Uterus (tissue), 4 donors: ENCODE measurements at places on chromosomes 12 and 14. TPM values are rescaled to one million over a fixed set of nuclear protein-coding genes. Genes with fewer than 3 reads are reported as not detected.
A peak's percentile ranks its signal among the peaks of the same experiment; 100 is the strongest.

- DNase-seq: no peak
These were observed 262.6 kb upstream of the BTG1 start for GRCh38 chr12:92408072-92408900.

GRCh38 chr12:57242691-57243454 is 8.1 kb downstream of the STAC3 start:
- no peak for DNase-seq

DNA sequence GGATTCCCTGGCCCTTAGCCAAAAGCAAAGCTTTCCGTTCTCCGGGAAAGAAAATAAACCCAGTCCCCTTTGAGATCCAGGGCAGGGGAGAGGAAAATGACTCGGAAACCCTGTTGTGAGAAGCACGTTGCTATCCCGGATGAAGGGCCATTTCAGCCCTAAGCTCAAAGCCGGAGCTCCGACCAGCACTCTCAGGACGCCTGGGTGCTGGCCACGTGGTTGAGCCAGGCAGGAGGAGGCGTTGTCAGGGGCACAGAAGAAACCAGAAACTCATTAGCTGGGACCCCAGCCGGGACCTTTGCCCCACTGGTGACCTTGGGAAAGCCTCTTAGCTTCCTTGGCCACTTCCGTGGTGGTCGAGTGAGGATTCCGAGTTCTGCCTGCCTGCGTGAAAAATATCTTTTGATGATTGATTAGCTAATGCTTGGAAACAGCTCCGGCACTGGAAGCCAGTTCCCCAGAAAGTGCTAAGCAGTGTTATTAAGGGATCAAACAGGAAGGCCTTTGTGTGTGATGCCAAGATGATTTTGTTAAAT is 57.6 kb upstream of the FZD10 start:
- no peak for DNase-seq

DNA sequence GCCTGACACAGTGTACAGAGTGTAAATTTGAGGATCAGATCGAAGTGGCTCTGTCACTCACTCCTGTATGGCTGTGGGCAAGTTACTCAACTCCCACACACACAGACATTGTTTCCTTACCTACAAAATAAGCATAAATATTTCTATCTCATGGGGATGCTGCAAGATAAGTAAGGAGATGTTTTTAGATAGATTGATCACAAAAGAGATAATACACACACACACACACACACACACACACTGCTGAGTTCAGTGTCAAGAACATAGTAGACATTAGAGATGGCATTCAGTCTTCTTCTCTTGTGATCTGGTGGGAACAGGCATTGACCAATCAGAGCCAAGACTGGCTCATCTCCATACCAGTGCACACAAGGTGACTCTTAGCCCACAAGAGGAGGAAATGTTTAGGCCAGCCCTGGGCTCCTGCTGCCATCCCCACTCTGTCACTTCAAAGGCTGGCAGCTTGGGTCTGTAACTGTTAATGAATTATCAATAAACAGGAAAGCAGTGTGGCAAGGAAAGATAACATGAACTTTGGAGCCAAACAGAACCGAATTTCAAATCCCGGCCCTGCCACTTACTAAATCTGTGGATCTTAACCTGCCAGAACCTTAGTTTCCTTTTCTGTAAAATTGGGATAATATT is 3.4 kb upstream of the RNASE8 start:
- no peak for DNase-seq

- DNase-seq: no peak
These were observed 106.8 kb downstream of the ZFC3H1 start for GRCh38 chr12:71556875-71557274.

DNA sequence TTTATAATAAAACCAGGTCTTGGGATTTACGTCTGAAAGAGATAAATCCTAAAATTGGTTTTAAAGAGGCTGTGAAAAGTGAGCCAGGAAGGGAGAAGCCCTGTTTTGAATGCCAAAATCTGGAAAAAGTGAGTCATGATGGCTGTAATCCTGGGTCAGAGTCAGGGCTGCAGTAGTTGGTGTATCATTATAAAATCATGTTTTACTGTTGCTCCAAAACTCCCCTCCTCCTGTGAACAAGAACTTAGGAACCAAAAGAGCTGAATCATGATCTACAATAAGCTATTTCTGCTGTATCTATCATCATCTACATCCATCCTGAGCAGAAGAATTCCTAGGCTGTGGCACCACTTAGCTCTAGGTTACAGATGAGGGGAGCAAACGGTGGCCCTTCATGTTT is 79.3 kb downstream of the LMO3 start:
- DNase-seq: peak; percentile 67

DNA sequence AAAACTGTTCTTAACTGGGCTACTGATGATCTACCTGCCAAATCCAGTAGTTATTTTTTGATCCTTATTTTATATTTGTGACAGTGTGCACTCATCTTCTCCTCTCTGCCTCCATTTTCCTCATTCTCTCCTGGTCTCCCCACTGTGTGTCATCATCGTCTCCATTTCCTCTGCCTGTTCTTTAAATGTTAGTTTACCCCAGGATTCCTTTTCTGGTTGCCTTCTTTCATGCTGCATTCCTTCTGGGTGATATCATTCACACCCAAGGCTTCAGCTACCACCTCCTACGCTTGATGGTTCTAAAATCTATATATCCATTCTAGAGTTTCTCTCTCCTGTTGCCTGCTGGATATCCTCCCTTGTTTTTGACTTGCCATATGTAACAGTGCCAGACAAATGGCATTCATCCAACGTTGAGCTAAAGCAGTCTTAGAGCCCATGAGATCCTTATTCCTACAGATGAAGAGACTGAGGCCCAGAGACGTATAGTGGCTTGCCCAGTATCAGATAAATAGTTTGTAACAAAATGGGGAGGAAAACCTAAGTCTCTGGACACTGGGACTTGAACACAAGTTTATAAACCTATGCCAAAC is 109.5 kb downstream of the DIP2B start:
- no peak for DNase-seq

- no peak for DNase-seq
These were observed 158.5 kb downstream of the APAF1 start for GRCh38 chr12:98803468-98804209.

DNA sequence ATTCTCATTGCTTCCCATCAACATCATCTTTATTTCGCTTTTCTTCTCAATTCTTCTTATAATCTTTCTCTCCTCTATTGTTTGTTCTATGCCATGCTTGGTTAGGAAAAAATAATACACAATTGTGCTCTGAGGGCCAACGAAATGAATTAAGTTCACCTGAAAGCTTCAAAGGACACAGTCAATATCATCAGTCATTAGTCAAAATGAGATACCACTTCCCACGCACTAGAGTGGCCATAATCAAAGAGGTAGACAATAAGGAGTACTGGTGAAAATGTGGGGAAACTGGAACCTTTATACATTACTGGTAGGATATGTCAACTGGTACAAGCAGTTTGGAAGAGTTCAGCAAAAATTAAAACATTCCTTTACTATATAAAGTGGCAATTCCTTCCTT is 91.5 kb downstream of the TMTC1 start:
- no peak for DNase-seq

GRCh38 chr14:105201156-105201924 is 20.2 kb upstream of the NUDT14 start:
- DNase-seq: no peak

The KIF21A gene
- total RNA-seq: 2.4 TPM

The CEBPE gene
- total RNA-seq: not detected

The FGF6 gene
- total RNA-seq: not detected

The SLCO1C1 gene
- not detected for total RNA-seq

The SDR9C7 gene
- total RNA-seq: not detected

The C12orf54 gene
- not detected for total RNA-seq
